ENCODE measurements at places on chromosomes 13 and 19.

DNA sequence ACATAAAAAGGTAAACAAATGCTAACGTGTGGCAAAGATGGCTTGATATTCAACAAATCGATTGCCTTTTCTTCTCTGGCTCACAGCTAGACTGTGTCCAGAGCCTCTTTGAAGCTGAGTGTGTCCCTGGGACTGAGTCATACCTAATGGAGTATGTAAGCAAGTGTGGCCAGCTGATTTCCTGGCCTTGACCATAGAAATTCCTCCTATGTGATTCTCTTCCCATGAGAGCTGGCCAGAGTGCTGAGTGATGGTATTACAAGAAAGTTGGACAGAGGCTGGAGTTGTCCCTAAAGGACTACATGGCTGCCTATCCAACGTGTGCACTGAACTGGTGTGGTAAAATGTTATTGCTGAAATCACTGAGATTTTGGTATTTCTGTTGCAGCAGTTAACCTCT lies 320.1 kb upstream of the SLC10A2 start:
- DNase-seq, result no peak

GRCh38 chr19:7928741-7929701 lies 3.1 kb upstream of the CTXN1 start:
- DNase-seq, result no peak

GRCh38 chr19:18287836-18288772 lies 6.7 kb upstream of the JUND start:
- DNase-seq, result no peak

DNA sequence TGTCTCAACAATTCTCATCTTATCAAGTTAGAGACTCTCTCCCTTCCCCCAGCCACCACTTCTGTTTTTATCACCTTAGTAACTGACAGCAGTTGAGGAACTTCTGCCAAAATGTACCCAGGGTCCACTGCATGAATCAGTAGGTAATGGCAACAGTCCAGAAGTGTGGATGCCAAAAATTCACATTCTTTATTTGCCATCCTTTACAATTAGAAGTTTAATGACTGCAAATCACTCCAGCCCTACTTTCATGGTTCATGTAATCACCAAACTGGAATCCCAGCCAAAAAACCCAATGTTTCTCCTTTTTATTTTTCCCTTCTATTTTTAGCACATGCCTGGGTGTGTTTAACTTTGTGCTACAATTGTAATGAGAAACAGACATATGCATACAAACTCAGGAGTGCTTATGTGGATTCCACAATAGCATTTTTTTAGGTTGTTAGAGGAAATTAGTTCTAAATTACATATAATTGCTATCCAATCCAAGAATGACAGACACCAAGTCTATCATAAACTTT lies 243.5 kb downstream of the RGCC start:
- DNase-seq, result no peak

Data from stimulated activated CD8-positive, alpha-beta memory T cell treated with anti-CD3 and anti-CD28 coated beads, Interleukin-4, amount 100 ng/mL, for 1 hour (primary cell).